ENCODE measurements at places on chromosomes 16 and 17.

DNA sequence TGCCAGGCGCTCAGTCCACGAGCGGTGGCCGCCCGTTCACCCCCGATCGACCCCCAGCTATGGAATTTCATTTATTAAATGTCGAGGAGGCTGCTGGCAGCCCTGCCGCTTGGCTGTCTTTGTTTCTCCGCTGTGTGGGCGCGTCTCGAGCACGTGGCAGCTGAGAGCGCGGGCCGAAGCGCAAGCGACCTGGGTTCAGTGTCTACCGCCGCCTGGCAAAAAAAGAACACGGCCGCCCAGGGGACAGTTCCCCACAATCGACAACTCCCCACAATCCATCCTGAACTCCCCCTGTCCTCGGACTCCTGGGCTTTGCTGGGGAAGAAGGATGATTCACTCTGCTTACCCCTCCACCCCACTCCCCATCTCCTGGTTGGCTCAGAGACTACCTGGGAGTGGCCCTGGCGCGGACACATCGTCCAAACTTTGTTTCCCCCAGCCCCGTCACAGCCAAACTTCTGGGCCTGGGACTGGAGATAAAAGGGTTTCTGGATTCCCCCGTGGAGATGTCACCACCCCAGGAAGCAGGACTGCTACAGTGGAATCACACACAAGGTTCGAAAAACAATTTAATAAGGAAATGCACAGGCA lies 1.7 kb upstream of the ANKRD13B start:
- no peak for DNase-seq

DNA sequence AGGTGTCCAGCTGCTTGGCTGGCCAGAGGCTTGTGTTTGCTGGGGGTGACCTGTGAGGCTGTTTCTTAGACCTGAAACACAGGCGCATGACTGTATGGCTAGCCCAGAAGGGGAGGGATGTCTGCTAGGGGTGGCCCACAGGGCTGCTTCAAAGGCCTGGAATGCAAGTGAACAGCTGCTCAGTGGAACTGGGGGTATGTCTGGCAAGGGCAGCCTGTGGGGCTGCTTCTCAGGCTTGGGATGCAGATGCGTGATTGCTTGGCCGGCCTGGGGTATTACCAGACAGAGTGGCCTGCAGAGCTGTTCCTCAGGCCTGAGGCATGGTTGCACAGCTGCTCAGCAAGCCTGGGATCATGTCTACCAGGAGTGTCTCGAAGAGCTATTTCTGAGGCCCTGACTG lies 20.5 kb downstream of the TANC2 start:
- DNase-seq, result no peak

- no peak for DNase-seq
Measured at GRCh38 chr17:52524096-52524637, 365.7 kb upstream of the CA10 start.

DNA sequence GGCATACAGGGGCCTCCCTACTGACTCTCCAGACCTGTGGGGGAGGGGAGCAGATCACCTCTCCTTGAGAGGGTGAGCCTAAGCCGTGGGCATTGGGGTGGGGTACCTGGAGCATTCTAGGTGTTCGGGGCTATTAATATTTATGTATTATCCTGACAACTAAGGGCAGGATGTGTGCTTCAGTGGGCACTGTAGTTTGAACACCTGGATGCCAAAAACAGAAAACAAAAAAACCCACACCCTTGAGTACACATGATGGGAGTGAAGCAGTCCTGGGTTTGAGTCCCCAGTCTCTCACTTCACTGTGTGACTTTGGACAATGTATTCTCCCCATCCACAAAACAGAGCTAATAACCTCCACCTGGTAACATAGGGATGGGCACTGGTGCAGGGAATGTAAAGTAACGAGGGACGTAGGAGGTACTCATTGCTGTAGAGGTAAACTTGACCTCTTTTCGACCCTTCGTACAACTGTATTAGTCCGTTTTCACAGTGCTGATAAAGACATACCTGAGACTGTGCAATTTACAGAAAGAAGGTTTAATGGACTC lies 257.8 kb downstream of the CPPED1 start:
- DNase-seq, result no peak

- no peak for DNase-seq
Measured at GRCh38 chr16:77190190-77190477, 856 bp upstream of the MON1B start.

DNA sequence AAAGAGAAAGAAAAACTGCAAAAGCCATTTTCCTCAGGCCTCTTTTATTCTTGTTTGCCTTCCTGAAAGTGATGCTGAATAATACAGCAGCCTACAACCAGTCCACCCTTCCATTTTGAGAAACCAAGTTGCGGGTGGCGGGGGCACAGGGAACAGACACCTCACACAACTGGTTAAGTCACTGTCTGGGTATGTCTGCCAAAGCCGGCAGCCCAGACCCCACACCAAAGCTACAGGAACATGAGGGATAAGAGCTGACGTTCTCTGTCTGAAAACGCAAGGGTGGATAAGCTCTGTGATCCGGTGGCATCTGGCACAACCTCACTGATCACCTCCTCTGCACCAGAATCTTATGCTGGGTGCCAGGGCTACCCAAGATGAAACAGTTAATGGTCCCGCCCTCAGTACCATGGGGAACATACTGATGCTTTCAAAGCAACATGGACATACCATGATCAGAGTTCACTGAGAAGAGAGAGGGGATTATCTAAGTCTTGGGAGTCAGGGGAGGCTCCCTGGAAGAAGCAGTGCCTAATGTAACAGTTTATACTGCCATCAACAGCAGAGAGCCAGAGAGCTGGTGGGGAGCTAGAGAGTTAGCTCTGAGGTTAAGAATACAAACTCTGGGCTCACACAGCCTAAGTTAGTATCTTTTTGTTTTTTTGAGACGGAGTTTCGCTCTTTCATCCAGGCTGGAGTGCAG lies 53.5 kb downstream of the ERCC4 start:
- DNase-seq, result no peak

DNA sequence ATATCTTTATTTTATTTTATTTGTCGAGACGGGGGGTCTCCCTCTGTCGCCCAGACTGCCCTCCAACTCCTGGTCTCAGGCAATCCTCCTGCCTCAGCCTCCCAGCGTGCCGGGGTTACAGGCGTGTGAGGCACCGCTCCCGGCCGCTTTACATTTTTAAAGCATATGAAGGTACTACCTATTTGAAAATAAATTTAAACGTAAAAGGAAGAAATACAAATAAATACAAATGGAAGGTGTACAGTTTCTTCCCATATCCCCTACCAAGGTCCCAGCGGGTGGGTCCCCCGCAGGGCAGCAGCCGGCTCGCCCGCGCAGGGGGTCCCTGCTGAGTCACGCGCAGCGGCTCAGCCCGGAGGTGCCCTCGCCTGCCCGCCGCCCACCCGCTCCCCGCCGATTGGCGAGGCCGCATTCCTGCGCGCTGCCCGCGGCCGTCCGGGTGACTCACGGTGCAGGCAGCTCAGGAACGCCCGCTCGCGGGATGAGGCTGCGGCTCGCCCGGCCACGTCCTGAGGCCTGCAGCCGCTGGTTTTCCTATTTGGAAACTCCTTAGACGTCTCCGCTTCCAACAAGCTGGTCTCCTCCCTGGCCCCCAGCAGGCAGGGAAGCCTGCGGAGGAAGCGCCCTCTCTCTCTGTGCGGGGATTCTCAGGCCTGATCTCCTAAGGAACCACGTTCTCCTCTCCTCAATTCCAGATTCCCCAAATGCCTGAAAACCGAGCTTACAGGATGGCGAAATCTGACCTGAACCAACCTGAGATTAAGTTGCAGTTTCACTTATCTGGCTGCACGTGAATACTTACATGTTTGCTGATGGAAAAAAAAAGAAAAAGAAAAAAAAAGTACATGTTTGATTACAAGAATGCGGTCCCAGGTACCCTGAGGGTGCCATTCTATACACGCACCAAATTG lies 54.8 kb upstream of the MAP3K14 start:
- no peak for DNase-seq

GRCh38 chr16:4684763-4685162 lies 8.6 kb upstream of the NUDT16L1 start:
- no peak for DNase-seq

GRCh38 chr17:79835953-79836509 lies 3.2 kb downstream of the CBX4 start:
- no peak for DNase-seq

- DNase-seq, result no peak
Measured at GRCh38 chr16:76696876-76697275, 419.7 kb downstream of the CNTNAP4 start.

GRCh38 chr16:78599271-78599670 lies 499.8 kb downstream of the WWOX start:
- no peak for DNase-seq

GRCh38 chr16:11328172-11329070 lies 16.8 kb upstream of the RMI2 start:
- DNase-seq, result peak; percentile 20

DNA sequence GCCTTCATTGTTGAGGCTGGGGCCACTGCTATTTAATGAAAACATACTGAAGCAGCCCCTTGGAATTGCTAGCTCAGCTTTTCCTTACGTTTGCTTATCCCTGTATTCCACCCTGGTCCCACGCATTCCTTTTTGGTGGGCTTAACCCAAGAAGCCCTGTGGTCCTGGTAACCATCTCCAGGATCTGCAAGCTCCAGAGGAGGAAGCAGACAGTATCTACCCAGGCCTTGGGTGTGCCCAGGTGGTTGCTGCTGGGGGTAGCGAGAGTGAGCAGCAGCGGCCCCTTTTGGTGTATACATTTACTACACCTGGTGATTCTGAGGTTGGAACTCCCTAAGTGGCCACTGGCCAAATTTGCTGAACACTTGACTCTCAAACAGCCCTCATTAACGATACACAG lies 97.7 kb downstream of the CBLN1 start:
- DNase-seq, result no peak

- DNase-seq, result no peak
Measured at GRCh38 chr17:17902877-17903276, 66.1 kb upstream of the SREBF1 start.

DNA sequence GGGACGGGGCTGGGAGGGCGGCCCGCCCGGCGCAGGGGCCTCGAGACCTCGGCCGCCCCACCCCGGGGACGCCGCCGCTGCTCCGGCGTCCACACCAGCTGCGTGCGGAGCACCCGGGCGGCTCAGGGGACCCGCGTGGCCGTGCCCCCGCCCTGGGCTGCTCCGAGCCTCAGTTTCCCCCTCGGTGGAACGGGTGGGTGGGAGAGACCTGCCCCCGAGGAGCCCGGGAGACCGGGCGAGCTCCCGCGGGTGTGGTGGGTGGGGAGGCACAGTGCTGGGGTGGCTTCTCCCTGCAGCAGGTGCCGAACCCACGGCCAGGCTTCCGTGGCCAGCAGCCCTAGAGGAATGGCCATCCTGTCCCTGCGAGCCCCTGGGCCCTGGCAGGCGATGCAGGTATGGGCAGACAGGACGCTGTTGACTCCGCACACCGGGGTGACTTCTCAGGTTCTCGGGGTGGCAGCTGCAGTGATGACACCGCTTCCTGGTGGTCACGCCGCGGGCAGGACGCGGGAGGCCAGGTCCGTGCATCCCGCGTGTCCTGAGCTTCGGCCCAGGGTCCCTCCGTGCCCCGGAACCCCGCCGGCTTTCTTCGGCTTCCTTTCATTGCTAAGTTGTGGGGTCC lies 677 bp downstream of the DEF8 start:
- no peak for DNase-seq

DNA sequence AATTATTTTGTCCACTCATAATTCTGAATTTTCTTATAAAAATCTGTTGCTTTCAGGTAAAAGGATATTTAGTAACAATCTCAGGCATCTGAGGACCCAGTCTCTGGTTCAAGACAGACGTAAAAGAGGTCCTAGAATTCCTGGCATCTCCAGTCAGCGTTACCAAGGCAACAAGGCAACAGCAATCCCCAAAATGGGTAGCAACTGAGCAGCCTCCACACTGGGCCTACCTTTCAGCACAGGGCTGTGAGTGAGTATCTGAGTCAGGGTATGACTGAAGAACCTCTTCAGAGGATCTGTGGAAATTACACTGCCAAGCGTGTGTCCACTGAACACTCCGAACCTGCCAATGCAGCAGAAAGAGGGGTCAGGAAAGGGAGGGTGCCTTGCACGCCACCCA lies 20.8 kb downstream of the FANCA start:
- no peak for DNase-seq

DNA sequence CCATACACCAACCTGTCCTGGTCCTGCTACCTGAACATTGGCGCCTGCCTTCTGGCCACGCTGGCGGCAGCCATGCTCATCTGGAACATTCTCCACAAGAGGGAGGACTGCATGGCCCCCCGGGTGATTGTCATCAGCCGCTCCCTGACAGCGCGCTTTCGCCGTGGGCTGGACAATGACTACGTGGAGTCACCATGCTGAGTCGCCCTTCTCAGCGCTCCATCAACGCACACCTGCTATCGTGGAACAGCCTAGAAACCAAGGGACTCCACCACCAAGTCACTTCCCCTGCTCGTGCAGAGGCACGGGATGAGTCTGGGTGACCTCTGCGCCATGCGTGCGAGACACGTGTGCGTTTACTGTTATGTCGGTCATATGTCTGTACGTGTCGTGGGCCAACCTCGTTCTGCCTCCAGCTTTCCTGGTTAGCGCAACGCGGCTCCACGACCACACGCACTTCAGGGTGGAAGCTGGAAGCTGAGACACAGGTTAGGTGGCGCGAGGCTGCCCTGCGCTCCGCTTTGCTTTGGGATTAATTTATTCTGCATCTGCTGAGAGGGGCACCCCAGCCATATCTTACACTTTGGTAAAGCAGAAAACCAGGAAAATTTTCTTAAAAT lies 21.5 kb downstream of the TMEM204 start:
- DNase-seq, result no peak

GRCh38 chr17:62619417-62620155 lies 7.9 kb upstream of the MRC2 start:
- no peak for DNase-seq

DNA sequence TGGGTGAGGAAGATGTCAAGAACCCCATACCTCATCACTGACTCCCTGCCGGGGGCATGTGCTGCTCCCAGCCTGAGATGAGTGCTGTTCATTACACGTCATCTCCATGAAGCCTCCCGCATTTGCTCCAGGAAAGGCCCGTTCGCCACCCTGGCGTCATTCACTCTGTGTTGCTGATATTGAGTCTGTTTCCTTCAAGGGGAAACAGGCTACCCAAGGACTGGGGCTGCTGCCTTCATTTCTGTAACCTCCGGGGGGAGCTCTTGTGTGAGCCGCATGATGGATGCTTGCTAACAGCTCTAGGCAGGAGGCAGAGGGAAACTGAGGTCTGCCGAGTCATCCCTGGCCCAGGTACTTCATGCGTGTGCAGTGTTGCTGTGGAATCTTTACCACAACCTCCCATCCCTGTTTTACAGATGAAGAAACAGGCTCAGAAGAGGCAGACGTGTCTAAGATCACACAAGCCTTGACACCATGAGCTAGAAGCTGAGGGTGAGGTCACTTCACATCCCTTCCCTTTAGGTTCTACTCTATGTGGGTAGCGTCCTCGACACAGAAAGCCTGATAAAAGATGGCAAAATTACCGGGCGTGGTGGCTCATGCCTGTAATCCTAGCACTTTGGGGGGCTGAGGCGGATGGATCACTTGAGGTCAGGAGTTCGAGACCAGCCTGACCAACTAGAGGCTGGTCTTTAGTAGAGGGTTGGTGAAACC lies 3.5 kb upstream of the ARMC5 start:
- DNase-seq, result no peak

Data from stimulated activated CD8-positive, alpha-beta memory T cell treated with anti-CD3 and anti-CD28 coated beads, Interleukin-2, amount 100 ng/mL, for 1 hour (primary cell).